ENCODE measurements at places on chromosomes 7 and 10.

- no peak for DNase-seq
Measured at GRCh38 chr10:1147810-1148209, 91.6 kb downstream of the WDR37 start.

- DNase-seq, result no peak
Measured at GRCh38 chr10:22345301-22346095, at the start of gene SPAG6. SPAG6 (plus strand) TSS chr10:22345496; CDS start chr10:22345612, 116 bp downstream.

- DNase-seq, result no peak
Measured at GRCh38 chr10:33150889-33151288, 183.6 kb downstream of the NRP1 start.

DNA sequence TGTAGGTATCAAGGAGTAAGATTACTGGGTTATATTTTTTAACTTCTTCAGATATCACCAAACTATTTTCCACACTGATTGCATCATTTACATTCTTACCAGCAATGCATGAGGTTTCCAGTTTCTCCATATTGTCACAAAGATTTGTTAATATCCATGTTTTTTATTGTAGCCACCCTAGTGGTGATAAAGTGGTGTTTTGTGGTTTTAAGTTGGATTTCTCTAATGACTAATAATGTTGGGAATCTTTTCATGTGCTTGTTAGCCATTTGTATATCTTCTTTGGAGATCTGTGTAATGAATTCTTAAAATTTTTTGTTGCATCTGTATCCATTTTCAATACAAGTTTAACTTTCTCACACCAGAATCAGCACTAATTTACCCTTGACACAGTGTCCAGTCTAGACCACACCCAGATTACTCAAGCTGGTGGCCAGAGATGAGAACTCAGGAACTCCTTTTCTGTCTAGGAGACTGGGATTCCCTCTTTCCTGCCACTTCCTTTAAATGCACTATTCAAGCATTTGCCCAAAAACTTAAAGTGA is 67.0 kb upstream of the PLXDC2 start:
- no peak for DNase-seq

DNA sequence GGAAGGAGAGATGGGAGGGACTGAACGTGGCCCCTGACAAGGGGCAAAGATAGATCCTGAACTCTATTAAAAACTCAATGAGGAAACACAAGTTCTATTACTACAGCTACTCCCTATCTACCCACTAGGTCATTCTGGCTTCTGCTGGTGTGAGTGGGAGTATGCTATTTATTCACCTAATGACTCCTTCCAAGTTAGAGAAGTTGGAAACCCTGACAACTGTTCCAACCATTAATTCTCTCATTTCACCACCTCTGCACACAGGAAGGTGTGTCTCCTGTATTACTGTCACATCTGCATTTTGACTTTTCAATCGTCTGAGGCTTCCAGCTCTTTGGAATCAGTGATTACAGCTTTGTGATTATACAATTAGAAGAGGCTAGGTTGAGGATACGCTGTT is 169.4 kb upstream of the ADO start:
- DNase-seq, result no peak

GRCh38 chr10:18185621-18186020 is 45.4 kb downstream of the CACNB2 start:
- no peak for DNase-seq

DNA sequence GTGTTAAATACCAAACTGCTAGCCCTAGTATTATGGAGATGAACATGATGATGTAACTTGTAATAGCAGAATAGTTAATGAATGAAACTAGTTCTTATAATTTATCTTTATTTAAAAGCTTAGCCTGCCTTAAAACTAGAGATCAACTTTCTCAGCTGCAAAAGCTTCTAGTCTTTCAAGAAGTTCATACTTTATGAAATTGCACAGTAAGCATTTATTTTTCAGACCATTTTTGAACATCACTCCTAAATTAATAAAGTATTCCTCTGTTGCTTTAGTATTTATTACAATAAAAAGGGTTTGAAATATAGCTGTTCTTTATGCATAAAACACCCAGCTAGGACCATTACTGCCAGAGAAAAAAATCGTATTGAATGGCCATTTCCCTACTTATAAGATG is 33.2 kb downstream of the SIRT1 start:
- no peak for DNase-seq

DNA sequence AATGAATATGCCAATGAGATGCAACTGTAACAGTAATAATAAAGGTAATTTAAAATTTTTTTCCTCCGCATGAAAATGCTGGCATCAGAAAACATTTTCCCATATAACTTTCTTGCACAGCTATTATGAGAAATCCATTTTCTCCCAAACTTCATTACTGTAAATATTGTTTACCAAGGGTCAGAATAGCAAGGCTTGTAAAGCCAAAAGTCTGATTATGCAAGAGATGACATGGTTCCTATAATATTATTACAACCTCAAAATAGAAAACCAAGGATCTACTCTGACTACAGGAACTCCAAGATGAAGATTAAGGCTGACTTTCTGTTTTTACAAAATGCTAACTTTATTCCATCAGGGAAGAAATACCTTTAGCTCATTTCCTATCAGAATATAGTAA is 162.7 kb upstream of the CDK1 start:
- DNase-seq, result no peak

DNA sequence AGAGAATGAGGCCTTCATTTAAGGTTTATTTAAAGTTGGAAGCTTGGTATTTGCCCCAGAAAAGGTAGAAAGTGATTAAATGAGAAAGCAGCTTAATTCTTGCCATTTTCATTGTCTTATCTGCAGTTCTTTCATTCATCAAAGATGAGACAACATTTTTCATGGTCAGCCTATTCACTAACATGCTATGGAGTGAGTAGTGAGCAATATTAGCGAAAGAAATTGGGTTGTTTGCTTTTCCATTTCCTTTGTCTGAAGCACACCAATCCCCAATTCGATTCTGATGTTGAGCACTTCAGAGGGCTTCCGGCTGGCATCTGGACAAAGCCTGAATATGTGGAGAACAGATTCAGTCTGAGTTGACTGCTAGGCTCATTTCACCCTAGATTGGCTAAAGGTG is 317.2 kb downstream of the BBS9 start:
- no peak for DNase-seq

DNA sequence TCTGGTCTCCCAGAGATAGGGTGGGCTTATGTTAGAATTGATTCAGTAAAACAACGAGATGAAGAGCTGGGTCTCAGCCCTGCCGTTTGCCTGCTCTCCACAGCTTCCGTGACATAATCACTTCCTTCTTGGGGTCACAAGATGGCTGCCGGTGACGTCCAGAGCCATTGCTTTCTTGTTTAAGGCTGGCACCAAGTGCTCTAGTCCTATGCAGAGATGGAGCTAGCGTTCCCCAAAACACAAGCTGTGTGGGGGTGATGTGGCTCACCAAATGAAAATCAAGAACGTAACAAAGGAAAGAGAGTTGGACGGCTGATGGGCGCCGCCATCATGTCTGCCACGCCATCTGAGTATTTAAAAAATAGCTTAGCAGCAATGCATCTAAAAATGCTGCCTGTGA is 296.1 kb downstream of the CAMK1D start:
- no peak for DNase-seq

DNA sequence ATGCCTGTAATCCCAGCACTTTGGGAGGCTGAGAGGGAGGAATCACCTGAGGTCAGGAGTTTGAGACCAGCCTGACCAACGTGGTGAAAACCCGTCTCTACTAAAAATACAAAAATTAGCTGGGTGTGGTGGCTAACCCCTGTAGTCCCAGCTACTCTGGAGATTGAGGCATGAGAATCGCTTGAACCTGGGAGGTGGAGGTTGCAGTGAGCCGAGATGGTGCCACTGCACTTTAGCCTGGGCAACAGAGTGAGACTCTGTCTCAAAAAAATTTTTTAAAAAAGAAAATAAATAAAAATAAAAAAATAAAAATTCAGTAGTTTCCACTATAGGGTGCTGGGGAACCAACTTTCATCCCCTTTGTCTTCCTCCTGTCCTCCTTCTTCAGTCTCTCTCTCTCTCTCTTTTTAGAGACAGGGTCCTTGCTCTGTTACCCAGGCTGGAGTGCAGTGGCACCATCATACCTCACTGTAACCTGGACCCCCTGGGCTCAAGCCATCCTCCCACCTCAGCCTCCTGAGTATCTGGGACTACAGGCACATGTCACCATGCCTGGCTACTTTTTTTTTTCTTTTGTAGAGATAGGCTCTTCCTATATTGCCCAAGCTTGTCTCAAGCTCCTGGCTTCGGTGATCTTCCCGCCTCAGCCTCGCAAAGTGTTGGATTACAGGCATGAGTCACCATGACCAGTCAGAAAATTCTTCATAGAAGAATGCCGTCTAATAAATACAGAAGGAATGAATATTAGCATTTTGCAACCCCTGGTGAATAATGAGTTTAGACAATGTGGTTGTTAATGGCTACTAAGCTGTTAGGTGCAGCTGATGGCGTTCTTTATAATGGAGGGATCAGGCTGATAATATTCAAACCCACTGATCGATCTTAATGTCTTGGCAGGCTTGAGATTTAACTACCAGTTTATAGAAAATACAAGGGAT is 20.6 kb downstream of the RBM20 start:
- no peak for DNase-seq

GRCh38 chr10:77625379-77625778 is 12.2 kb downstream of the KCNMA1 start:
- no peak for DNase-seq

DNA sequence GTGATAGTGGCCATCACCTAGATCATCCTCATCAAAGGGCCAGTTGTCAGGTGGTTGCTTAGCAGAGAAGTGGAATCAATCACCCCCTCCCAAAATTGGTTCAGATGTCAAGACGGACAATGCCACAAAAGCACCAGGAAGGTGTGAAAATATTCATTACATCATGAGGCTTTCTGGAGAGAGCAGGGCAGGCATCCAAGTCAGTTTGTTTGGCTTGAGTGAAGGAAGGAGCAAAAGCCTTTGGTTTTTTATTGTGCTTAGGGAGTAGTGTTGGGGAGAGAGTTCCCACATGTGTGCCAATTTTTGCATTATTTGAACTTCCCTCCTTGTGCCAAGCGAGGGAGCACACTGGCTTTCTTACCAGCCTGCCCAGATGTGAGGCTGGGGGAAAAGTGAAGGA is 1082.9 kb downstream of the LRMDA start:
- no peak for DNase-seq

- DNase-seq, result no peak
Measured at GRCh38 chr10:6195846-6196245, 6.9 kb upstream of the PFKFB3 start.

- DNase-seq, result no peak
Measured at GRCh38 chr7:150826061-150826849, 25.7 kb downstream of the TMEM176A start.

DNA sequence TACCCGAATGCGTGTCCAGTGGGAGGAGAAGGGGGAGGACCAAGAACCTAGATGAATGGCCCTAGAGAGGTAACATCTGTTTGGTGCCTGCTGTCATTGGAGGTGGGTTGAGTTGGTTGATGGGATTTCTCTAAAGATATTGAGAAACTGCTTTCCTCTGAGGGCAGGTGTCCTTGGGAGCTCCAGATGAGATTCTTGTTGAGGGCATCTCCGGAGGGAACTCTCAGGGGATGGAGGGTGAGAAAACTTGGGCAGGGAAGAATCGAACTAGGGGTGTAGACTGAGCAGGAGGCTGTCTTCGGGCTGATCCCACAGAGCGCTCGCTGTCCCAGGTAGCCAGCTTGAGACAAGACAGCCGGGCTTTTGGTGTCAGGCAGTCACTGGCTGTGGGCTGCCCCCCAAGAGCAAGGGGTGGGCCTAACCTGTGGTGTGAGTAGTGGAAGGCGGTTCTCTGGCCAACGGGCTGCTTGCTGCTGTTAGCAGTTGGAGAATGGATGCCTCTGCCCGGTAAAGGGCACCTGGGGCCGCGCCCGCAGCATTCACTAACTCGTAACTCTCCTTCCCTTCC is 3.7 kb downstream of the IRF5 start:
- no peak for DNase-seq

DNA sequence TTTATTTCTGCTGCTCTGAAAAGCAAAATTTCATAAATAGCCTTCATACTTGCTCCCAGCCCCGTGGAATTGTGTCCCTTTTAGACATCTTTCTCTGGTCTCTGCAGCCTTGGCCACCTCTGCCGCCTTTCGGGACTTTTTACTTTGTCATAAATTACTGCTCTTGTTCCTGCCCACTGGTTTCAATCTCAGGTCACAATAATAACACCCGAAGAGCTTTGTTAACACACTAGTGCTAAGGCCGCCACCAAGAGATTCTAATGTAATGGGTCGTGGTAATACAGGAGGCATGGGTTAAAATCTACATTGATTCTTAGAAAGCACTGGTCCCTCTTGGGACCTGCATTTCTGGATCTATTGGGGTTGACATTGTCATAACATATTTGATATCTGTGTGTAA is 276.0 kb upstream of the VWC2 start:
- no peak for DNase-seq

GRCh38 chr10:118447478-118448270 is 105.5 kb upstream of the FAM204A start:
- no peak for DNase-seq

GRCh38 chr10:43816351-43817321 is 168.0 kb upstream of the ZNF32 start:
- DNase-seq, result peak; percentile 15

DNA sequence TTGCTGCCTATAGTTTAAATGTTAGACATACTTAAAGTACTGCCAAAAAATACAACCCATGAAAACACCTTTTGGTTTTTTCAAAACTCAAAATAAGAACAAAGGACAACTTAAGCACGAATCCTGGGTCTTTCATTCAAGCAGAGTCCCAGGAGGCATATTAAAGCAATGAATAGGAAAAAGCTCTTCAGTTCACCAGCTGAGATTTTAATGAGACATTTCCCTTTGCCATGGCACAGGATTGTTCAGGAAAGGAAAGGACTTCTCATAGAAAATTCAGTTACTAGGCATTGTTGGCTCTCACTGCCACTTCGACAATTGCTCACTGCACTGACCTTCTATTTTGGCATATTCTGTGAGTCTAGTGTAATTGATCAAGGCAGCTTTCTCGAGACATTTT is 133.5 kb upstream of the FEZF1 start:
- DNase-seq, result no peak

DNA sequence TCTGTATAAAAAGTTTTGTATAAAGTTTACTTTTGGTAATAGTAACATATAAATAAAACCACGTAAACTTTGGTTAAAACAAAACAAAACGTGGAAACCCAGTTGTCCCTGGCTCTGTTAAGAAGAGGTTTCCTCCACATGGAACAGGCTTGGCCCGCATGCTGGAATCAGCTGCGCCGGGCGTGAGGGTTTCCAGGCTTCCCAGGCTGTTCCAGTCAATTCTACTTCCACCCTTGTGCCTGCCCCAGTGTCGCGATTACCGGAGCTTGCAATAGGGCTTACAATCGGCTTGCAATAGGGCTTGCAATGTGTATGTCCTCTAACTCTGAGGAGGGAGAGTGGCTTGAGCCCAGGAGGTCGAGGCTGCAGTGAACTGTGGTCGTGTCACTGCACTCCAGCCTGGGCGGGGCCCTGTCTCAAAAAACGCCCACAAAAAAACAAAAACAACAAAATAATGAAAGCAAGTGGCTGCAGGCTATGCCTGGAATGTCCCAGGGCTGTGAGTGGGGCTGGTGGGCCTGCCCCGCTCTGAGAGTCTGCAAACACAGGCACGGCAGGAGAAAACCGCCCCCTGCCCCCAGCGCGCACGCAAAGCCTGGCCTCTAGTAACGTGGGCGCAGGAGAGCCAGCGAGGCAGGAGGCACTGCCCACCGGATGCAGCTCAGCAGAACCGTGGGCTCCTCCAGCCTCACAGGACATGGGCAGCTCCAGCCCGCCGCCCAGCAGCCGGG is 16.3 kb downstream of the CYP2W1 start:
- no peak for DNase-seq

Data from GM18507 (cell line).